ENCODE measurements at places on chromosomes 12 and 14.
A peak's percentile ranks its signal among the peaks of the same experiment; 100 is the strongest.

DNA sequence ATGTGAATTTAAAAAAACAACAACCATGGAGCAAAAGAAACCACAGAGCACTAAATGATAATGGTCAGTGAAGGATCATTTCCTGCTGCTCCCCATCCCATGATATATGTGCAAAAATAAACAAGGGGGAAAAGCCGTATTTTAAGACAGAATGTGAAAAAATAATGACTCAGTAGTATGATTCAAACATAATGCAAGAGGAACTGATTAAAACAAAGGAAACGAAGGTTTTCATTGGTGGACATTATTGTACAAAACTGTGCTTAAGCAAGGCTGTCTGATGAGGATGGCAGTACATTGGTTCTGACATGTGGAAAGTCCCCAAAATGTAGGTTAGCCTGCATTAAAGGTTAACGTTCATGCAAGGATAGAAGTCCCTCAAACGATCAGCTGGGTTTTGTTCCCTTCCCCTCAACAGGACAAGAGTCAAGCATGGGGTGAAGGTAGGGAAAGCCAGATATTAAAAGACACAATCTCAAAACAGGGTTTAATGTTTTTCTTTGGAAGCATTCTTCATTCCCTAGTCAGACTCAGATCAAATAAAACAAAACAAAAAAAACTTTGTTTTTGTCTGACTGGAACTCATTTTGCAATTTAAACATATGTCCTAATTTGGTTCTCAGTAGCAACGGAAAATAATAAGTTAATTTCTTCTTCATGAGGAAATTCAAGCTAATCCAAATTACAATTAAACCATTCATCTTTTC is 26.3 kb upstream of the PTGDR start:
- peak; percentile 87 for DNase-seq

DNA sequence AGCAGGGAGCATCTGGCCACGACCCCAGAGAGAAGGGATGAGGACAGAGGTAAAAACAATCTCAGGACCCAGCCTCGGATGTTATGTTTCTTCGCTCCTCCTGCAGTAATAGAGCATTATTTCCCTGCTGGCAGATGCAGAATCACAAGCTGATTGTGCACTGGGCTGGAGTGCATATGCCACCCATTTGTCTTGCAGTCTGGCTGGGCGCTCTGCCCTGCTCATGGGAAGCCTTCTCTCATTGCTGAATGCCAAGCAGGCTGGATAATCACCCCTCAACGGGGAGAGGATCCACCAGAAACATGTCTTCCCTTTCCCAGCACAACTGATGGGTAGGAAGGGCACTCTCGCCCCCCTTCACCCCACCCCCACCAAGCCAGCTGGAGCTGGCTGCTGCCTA is 8.5 kb upstream of the VASH1 start:
- DNase-seq: no peak

DNA sequence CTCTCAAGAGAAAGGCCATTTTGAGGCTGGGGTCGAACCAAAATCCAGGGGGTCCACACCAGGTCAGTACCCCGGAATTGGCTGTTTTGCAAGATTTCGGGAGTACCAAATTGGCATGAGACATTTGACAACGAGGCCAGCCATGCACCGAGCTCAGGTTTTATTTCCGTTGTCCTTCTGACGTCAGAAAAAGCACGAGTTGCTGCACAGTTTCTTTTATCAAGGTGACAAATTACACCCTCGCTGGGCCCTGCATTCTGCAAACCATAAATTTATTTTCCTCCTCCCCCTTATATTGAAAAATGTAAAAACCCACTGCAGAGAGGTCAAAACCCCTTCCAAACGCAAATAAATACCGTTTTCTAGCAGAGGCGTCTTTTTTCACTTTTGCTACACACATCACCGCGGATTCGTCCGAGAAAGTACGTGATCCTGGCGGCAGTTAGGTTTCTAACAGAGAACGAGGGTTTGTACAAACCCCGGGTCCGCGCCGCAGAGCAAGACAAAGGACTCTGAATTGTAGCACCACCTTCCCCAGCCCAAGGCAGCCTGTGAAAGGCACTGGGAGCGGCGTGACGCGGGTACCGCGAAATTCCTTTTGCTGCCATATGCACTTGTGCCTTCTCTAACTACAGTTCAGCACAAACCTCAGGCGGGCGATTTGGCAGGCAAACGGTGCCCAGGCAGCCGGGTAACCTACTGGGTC is 1.8 kb downstream of the SLC38A1 start:
- DNase-seq: peak; percentile 65

DNA sequence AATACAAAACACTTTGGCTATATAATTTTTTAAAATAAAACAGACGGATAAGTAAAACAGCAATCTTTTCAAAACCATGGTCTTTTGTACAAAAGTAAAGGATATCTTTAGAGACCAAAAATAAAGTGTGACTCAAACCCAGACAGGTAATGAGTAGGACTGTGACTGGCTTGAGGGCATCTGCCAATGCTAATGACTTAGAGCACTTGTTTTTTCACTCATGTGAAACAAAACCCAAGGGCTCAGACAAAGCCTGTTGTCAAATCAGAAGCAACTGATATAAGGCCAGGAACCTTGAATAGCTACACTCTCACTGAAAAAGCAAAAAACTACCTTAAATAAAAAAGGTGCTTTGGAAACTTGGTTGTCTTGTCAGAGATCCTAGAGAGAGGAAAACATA is 357.4 kb downstream of the TMEM117 start:
- DNase-seq: no peak

GRCh38 chr12:125467363-125467762 is 402.1 kb downstream of the AACS start:
- DNase-seq: no peak

- DNase-seq: peak; percentile 94
Observed at GRCh38 chr14:89000007-89000942, 175.8 kb downstream of the TTC8 start.

All from fibroblast of skin of back (primary cell).